ENCODE measurements at places on chromosomes 11 and 22.

- no peak for DNase-seq
Measured at GRCh38 chr11:102267609-102268008, 49.7 kb upstream of the BIRC3 start.

DNA sequence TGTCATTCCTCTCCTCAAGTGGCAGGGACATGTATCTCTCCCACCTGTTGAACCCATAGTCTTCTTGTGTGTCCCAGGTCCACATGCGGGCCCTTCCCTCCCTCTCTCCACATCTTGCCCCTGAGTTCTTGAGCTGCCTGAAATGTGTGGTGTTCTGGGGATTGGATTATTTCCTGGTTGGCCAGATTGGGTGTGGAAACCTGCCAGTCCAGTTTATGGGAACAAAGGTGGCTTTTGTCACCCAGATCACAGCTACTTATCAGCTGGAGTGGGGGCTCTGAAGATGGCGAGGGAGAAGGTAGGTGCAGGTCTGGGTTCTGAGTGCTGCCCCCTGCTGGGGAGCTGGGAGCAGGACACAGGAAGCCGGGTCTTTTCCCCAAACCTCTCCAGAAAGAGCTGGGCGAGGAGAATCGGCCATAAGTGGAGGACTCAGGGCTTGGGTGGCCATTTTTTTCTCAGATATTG lies 14.2 kb downstream of the DTX4 start:
- DNase-seq: peak; percentile 61

DNA sequence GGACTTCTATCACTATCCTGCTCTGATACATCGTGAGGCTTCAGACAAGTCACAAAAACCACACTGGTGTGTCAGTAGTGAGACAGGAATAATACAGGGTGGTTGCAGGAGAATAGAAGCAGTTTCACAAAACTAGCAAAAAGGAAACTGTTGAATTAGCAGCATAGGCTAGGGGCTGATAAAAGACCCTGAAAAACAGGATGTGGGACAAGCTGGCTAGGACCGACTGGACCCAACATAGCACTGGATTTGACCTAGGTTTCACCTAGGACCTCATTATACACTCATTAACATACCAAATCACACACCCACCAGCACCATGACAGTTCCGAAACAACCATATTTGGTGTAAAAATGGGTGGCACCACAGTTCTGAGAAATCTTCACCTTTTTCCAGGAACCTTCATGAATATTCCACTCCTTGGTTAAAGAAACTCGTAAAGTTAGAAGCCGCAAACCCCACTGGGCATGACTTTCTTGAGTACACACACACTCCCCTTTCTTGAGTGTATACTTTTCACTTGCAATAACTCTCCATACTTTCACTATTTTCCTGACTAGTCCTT lies 76.2 kb downstream of the SLC1A2 start:
- DNase-seq: no peak

DNA sequence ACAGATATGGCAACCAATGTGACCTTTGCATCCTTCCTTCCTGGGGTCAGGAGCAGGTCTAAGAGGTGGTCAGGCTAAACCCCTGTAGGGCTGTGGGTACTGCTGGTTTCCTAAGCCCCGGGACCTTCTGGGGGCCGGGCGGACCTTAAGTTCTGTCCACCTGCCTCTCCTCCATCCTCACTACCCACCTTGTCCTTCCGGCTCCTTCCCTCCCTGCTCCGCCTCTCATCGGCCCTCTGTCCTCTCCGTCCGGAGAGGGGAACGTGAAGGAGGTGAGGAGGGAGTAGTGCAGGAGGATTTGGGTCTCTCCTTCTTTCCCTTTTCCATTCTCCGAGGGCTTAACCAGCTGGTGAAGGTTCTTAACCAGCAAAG lies 28.3 kb upstream of the PARVB start:
- no peak for DNase-seq

GRCh38 chr22:35443338-35443737 lies 43.4 kb downstream of the MCM5 start:
- no peak for DNase-seq

DNA sequence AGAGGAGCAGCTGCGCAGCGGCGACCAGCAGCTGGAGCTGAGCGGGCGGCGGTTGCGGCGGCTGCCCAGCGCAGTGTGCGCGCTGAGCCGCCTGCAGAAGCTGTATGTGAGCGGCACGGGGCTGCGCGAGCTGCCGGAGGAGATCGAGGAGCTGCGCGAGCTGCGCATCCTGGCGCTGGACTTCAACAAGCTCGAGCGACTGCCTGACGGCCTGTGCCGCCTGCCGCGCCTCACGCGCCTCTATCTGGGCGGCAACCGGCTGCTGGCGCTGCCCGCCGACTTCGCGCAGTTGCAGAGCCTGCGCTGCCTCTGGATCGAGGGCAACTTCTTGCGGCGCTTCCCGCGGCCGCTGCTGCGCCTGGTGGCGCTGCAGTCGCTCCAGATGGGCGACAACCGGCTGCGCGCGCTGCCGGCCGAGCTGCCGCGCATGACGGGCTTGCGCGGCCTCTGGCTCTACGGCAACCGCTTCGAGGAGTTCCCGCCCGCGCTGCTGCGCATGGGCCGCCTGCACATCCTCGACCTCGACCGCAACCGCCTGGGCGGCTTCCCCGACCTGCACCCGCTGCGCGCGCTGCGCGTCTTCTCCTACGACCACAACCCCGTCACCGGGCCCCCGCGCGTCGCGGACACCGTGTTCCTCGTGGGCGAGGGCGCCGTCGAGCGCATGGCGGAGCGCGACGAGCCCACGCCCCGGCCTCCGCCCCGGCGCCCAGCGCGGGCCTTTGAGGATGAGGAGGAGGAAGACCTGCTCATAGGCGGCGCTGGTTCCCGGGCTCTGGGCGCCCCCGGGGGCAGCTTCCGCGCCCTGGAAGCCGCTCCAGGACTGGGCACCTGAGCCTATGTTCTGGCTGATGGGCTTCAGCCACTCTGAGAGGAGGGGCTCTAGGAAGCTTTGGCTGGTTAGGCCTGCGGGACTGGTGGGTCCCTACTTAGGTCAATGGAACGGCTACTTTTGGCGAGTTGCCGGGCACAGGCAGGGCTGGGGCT lies 787 bp downstream of the LRRC10B start:
- peak; percentile 67 for DNase-seq

- DNase-seq: no peak
Measured at GRCh38 chr11:96704847-96705246, 315.0 kb downstream of the JRKL start.

GRCh38 chr11:468036-468435 lies 18.0 kb downstream of the PTDSS2 start:
- DNase-seq: no peak

DNA sequence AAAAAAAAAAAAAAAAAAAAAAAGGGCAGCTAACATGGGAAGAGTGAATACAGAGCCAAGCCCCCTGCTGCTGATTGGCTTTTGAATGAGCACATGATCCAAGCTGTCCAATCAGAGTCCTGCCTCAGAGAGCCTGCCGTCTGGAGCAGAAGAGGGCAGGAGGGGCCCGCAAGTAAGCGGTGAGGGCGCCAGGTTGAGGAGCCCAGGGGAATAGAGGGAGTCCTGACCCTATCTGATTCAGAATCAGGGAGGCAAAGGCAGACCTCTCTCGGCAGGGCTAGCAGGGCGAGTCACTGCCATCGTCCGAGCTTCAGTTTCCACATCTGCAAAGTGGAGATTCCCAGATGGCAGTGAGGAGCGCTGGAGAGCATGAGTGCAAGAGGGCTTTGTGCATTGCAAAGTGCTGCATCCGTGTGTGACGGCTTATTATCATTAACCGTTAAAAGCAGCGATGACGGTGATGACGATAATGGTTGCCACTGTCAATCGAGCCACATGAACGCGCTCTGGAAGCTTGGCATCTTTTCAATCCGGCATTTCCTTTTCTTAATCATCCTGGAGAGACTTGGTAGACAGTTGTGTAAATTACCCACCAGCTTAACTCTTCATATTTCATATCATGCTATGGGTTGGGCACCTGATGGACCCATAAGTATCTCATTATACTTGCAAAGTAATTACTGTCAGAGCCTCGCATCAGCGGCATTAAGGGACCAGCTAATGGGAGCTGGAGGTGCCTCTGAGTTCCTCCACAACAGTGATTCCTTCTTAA lies 68.6 kb upstream of the ATXN10 start:
- DNase-seq: no peak

- no peak for DNase-seq
Measured at GRCh38 chr11:68345776-68346461, 33.5 kb downstream of the LRP5 start.
